CD4-positive, alpha-beta T cell treated with Interleukin-12 subunit alpha and Interleukin-12 subunit beta, for 1 hour (primary cell): ENCODE measurements at places on chromosomes 1 and 21.

DNA sequence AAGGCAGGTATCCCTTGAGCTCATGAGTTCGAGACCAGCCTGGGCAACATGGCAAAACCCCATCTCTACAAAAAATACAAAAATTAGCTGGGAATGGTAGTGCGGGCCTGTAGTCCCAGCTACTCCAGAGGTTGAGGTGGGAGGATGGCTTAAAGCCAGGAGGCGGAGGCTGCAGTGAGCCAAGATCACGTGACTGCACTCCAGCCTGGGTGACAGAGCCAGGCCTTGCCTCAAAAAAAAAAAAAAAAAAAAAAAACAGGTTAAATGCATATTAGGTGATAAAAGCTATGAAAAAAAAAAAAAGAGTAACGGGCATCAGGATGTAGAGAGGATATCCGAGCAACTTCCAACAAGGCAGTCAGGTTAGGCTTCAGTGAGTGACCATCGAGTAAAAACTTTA is 2.8 kb upstream of the SRRM1 start:
- DNase-seq, result no peak

- DNase-seq, result no peak
Measured at GRCh38 chr21:34498623-34499022, 13.4 kb downstream of the KCNE1 start.

- DNase-seq, result peak; percentile 37
Measured at GRCh38 chr1:119275145-119276134, 93.1 kb upstream of the HAO2 start.

- peak; percentile 54 for DNase-seq
Measured at GRCh38 chr1:202968895-202969295, 1.8 kb upstream of the CYB5R1 start.

- DNase-seq, result no peak
Measured at GRCh38 chr1:212214325-212214724, 70.9 kb upstream of the PPP2R5A start.

- DNase-seq, result no peak
Measured at GRCh38 chr1:210438928-210439841, 110.5 kb downstream of the HHAT start.

DNA sequence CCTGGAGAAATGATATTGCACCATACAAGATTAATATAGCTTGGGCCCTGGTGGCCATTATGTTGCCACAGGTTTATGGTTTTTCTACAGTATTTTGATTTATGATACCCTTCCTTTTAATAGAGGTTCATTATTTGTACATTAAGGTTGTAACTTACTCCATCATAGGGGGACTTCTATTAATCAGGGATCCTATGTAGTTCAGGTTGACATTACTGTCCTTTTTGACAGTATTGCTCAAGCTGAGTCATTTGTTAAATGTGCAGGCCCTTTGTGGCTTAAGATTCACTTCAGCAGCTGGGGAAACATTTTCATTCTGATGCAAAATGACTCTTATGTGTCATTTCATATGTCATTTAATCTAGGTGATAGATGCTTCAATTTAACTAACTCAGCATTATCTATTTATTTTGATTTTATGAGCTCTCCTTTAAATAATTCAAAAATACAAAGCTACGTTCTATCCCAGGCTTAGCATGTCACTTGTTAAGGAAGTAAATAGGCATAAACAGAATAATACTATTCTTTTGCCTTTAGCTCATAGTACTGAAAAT is 686.9 kb upstream of the NCAM2 start:
- no peak for DNase-seq

DNA sequence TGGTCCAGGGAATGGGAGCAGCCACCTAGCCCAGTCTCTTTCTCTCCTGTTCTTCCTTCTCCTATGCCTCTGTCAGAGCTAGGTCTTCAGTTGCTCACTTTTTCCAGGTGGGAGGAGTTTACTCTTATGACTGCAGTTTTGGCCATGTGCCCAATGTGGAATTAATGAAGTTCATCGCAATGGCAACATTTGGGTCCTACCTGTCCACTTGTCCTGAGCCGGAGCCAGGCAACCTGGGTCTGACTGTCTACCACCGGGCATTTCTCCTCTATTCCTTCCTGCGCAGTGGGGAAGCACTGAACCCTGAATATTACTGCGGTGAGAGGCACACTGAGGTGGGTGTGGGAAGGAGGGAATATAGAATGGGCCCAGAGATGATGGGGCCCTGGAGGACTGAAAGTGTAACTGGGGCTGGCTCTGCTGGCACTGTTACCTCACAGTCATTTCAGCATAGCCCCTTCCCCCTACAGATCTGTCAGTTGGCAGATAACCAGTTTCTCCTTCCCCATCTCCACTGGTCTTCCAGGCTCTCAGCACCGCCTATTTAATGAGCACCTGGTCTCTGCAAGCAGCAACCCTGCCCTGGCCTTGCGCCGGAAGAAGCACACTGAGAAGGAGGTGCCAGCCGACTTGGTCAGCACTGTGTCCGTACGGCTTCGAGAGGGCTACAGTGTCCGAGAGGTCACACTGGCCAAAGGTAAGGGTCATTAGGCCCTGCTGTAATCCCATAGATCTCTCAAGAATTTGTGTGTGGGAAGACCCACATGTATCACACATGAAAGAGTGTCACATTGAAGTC is 30.1 kb downstream of the SZT2 start:
- no peak for DNase-seq

DNA sequence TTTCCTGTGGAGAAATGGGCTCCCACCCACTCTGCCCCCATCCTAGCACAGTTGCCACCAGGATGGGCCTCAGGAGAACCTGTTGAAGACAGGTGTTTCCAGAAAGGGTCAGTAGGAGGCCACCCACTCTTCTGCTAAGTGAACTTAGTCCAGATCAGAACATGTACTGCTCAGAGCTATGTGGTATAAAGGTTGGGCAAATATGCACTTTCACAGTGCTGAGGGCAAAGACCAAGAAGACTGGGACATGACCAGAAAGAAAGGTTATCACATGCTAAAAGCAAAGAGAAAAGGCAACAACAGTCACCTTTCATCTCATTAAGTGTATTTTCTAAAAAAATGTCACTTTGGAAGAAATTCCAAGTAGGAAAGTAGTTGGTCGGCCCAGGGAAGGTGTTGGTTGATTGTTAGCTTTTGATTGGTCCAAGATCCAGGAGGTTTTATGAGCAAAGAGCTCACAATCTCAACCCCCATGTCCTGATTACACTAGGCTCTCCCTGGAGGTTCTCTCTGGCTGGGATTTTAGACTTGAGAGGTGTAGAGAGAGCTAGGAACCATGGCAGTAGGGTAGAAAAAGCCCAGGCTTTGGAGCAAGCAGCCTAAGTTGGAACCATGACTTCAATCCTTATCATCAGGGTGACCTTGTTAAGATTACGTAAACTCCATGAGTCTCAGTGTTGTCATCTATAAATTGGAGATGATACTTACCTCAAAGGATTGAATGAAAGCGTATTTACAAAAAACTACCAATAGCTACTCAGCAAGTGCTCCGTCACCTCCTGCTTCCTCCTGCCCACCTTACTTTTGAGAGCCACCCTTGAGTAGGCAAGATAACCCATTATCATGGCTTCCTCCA is 102.6 kb downstream of the GLUL start:
- DNase-seq, result no peak

- DNase-seq, result no peak
Measured at GRCh38 chr1:62689524-62689923, 1.3 kb upstream of the DOCK7 start.

- DNase-seq, result no peak
Measured at GRCh38 chr1:210367566-210367965, 38.9 kb downstream of the HHAT start.

DNA sequence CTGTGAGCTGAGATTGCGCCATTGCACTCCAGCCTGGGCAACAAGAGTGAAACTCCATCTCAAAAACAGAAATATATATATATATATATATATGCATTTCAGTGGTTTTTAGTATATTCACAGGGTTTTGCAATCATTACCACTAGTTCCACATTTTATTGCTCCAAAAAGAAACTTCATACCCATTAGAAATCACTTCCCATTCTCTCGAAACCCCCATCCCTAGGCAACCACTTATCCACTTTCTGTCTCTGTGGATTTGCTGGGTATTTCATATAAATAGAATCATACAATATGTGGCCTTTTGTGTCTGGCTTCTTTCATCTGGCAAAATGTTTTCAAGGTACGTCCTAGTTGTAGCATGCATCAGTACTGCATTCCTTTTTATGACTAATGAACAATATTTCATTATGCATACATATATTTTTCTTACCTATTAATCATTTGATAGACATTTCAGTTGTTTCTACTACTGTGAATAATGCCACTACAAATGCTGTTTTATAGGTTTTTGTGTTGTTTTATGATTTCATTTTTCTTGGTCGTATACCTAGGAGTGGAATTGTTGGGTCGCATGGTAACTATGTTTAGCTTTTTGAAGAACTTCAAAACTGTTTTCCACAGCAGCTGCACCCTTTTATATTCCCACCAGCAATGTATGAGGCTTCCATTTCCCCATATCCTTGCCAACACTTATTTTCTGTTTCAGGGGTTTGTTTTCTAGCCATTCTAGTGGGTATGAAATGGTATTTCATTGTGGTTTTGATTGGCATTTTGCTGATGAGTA is 95.9 kb downstream of the PHTF1 start:
- DNase-seq, result peak; percentile 4

DNA sequence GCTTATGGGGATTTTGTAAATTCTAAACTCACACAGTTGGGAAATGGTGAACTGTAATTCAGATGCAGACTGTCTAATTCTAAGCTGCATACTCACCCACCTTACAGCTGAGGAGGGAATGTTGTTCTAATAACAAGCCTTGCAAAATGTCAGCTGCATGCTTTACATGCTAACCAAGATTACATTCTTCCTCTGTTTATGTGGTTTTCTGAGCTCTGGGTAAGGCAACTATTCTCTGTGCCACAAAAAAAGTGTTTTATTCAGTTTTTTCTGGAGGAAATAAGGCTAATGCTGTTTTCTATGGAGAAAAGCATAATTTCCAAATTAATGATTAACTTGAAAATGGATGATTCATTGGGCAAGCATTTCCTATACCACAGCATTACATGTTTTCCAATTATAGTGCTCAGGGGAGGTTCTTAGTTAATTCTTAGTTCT is 64.9 kb downstream of the RGS13 start:
- DNase-seq, result no peak

DNA sequence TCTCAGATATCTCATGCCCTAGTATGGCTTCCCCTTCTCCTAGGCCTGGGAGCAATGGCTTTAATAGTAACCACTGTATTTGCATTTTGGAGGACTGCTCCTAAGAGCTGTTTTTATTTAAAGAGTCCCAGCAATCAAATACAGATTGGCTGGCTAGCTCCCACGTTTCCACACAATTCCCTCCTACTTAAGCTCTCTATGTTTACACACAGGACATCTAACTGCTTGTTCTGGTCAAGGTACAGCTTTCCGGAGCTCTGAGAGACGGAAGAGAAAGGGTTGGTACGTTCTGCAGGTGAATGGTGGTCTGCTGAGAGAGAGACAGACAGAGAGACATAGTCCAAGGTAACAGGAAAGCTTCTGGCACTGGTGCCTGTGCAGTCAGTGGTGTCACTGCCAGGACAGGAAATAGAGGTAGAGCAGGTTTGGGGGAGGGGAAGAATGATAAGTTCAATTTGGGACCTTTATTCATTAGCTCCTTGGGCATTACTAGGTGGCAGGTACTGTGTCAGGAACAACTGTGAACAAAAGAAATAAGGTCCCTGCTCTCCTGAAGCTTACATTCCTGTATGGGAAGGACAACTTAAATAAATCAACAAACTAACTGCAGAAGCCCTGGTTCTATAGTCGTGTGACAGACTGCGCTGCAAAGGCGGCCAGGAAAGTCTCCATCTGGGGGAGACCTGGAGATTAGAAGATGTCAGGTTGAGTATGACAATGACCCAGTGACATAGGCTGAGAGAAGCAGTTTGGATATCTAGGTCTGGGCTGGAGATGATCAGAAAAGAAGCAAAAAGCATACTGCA is 1.2 kb upstream of the SLC25A33 start:
- no peak for DNase-seq

DNA sequence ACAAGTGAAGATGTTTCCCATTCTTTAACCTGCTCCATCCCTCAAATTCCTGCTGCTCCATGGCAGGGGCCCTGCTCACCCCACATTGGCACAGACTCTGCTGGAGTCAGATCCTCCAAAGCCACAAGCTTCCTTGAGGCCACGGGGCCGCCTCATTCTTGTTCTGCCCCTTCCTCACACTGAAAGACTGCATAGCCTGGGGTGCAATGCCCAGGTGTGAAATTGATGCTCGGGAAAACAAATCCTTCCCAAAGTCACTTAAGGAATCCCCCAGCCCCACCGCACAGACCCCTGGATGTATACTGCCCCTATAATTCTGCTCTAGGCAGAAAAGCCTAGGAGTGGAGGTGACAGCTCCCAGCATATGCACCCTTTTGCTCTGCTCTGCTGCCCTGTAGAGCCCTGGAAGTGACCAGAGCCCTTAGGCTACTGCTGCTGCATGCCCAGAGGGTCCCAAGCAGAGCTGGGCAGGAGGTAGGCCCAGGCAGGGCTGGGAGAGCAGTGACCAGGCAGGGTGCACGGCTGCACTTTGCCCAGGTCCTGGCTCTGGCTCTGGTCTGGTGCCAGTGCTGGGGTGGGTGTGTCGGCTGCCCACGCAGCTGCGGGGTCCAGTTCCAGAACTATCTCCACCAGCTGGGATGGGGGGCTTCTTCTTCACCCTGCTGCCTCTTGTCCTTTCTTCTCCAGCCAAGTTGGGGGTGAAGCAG is 1.6 kb downstream of the HES2 start:
- DNase-seq, result no peak

DNA sequence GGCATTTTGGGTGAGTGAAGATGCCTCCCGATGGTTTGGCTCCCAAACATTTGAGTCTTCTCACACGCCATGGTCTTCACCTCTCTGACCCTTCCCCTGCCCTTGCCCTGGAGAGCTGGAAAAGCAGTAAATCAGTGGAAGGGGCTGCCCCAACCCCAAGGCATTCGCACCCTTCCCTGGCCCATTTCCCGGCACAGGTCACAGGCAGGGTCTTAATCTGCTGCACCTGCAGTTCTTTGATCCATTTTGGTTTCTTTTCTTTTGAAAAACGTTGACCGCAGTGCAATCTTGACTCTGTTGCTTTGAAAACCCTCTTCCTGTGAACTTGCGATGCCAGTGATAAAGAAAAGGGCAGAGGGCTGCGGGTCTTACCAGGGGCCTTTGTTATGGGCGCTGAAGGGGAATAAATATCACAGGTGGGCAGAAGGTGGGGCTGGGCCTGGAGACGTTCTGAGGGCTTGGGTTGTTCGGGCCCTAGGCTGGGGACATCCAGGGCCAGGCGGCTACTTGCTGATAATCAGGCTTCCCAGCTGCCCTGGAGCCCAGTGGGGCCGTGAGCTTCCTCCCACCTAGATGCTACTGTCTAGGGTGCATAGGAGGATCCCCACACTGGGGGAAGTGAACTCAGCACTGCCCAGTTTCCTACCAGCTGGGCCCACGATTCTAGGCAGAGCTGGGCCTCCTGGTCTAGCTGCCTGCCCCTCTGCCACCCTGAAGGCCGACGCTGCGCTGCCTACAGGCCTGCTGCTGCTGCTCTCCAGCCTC is 38.6 kb upstream of the EPS8L3 start:
- DNase-seq, result peak; percentile 75

GRCh38 chr1:204065174-204065985 is 7.5 kb upstream of the SOX13 start:
- DNase-seq, result no peak
